ENCODE measurements at places on chromosomes 1 and 21.

- DNase-seq = no peak
These were observed 93.6 kb downstream of the ENAH start for GRCh38 chr1:225559326-225559725.

DNA sequence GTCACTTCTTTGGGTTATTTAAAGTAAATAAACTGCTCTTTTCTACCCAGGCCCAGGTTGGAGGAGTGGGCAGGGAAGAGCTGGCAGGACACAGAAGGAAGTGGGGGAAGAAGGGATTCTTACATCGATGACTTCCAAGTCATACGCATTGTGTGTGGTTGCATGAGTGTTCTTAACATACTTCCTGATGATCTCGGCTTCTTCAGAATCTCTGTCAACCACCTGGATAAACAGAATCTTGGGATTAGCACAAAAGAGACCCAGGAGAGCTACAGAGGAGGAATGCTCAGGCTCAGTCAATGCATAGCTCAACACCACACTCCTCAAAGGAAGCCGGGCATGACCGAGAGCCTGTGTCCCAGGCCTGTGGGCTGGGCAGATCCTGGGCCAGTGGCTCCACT is 42.1 kb downstream of the PARP1 start:
- no peak for DNase-seq

DNA sequence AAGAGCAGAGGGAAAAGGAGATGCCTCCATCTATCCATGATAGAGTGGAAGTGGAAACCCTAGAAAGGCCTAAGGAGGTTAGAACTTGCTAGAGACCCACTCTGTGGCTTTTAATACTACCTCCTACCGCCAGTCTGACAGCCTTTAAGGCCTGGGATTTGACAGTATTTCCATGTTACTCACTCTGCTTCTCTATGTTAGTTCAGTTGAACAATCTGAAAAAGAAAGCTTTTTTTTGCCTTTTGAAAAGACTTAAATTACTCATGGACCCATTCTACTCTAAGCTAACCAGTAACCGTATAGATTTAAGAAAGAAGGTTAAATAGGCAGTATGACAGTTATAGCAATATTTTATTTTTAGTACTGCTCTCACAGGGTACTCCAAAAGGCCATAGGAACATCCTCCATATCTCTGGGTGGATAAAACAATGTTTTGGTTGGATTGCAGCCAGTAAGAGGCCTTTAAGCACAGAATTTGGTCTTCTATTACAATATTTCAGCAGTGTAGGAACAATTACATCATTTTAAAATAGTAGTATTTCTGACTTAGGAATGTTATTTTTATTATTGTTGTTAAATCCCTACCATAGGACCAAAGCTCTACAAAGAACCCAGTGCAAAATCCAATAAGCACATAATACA is 15.9 kb upstream of the GPR25 start:
- no peak for DNase-seq

- no peak for DNase-seq
These were observed 6.7 kb downstream of the HSF2BP start for GRCh38 chr21:43652616-43653015.

GRCh38 chr1:214880956-214881355 is 201.6 kb upstream of the KCNK2 start:
- DNase-seq = no peak

- DNase-seq = no peak
These were observed 135.5 kb downstream of the RERE start for GRCh38 chr1:8681911-8682310.

Data from coronary artery (tissue), 2 donors.